Muscle of arm (tissue), 14 donors: ENCODE measurements at places on chromosomes 16 and 17. TPM values are rescaled to one million over a fixed set of nuclear protein-coding genes. Genes with fewer than 3 reads are reported as not detected.

The CD300H gene
- not detected for polyA plus RNA-seq

The C16orf92 gene
- polyA plus RNA-seq, result not detected

The PDILT gene
- polyA plus RNA-seq, result not detected

The SLC5A10 gene
- not detected for polyA plus RNA-seq

DNA sequence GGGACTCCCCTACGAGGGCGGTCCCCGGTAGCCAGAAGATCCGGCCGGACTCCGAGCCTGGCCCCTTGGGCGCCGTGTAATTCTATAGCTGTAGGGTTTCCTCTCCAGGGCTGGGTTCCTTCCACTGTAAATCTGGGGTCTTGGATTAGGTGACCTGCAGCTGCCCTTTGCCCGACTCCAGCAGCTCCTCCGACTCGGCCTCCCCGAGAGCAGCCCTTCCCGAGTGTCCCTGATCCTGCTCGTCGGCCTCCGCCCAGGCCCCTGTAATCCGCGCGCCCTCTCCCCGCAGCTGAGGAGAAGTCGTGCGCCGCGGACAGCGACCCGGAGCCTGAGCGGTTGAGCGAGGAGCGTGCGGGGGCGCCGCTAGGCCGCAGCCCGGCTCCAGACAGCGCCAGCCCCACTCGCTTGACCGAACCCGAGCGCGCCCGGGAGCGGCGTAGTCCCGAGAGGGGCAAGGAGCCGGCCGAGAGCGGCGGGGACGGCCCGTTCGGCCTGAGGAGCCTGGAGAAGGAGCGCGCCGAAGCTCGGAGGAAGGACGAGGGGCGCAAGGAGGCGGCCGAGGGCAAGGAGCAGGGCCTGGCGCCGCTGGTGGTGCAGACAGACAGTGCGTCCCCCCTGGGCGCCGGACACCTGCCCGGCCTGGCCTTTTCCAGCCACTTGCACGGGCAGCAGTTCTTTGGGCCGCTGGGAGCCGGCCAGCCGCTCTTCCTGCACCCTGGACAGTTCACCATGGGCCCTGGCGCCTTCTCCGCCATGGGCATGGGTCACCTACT lies 5.5 kb downstream of the TBX2 start:
- no peak for DNase-seq

- no peak for DNase-seq
Measured at GRCh38 chr17:18107061-18107790, 1.3 kb upstream of the MYO15A start.

DNA sequence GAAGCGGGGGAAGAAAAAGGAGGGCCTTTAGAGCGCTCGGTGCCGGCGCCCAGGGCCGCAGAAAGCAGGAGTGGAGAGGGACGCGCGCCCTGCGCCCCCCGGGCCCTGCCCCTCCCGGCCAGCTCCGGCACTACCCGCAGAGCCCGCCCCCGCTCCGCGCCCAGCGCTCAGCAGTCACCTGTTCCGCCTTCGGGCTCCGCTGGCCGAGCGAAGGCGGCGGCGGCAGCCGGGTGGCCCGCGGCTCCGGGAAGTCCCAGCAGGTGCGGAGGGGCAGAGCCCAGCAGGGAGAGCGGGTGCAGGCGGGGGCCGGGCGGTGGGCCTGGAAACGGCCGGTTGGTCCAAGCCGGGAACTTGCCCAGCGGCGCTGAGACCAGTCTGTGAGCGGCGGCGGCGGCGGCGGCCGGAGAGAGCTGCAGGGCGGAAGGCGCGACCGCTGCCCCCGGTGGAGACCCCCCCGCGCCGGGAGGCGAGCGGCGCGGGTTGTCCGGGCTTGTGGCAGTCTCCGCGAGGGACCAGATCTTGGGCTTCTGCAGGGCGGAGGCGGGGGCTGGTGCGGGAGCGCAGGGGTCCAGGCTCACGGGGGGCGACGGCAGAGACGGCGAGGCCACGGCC lies 2.2 kb downstream of the IRX3 start:
- no peak for DNase-seq

DNA sequence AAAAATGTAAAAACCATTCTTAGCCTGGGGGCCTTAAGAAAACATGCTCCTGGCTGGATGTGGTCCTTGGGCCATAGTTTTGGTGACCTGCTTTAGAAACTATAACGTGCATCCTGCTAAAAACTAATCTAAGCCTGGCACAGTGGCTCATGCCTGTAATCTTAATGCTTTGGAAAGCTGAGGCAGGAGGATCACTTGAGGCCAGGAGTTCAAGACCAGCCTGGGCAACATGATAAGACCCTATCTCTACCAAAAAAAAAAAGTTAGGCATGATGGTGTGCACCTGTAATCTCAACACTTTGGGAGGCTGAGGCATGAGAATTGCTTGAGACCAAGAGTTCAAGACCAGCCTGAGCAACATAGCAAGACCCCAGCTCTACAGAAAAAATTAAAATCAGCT lies 183.8 kb upstream of the CHMP6 start:
- DNase-seq, result no peak

DNA sequence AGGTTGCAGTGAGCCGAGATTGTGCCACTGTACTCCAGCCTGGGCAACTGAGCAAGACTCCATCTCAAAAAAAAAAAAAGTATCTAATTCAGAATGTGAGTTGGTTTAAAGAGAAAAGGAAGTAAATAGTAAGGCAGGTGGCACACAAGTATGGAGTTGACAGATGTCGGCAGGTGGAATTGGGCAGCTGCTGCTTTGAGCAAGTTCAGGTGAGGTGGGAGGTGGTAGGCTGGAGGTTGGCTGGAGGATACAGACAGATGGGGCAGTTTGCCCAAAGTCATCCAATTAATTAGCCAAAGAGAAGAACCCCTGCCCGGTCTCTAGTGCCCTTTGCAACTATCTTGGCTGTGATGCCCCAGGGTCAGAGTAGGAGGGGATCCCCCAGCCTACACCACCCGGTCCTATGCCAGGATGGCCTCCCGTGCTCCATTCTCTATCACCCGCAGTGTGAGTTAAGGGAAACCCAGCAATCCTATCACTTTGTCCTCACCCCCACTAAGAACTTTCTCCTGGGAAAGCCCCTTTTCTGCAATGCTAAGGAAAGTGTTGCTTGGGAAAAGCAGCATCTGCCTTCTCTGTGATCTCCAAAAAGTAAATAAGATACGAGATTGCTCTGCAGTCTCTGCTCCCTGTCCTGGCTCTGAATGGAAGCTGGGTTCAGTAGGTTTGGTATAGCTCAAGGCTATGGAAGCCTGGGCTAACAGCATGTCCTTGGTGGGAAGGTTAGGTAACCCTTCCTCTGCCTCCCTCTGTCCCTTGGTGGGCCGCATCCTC lies 32.2 kb downstream of the SLC12A3 start:
- no peak for DNase-seq

DNA sequence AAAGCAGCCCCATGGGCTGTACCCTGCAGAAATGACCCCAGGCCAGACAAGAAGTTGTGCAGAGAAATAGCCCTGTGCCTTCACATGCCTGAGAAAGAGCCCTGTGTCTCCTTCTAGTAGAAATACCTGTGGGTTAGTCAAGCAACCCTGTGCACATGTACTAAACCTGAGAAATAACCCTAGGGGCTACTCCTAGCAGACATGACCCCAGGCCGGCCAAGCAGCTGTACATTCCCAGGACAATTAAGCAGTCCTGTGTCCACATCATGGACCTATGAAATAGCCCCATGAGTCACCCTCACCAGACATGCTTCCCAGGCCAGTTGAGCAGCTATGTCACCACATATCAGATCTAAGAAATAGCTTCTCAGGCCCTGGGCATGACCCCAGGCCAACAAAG lies 519.7 kb upstream of the CA10 start:
- DNase-seq, result no peak
